ENCODE measurements at places on chromosomes 16 and 17. TPM values are rescaled to one million over a fixed set of nuclear protein-coding genes. Genes with fewer than 3 reads are reported as not detected.

GRCh38 chr16:81734632-81735434, 44.3 kb upstream of the PLCG2 start:
- DNase-seq = no peak

Gene CDH1
- total RNA-seq = 0.20 TPM

Gene TEPSIN
- 19.5 TPM for total RNA-seq

Gene TMEM92
- total RNA-seq = not detected

DNA sequence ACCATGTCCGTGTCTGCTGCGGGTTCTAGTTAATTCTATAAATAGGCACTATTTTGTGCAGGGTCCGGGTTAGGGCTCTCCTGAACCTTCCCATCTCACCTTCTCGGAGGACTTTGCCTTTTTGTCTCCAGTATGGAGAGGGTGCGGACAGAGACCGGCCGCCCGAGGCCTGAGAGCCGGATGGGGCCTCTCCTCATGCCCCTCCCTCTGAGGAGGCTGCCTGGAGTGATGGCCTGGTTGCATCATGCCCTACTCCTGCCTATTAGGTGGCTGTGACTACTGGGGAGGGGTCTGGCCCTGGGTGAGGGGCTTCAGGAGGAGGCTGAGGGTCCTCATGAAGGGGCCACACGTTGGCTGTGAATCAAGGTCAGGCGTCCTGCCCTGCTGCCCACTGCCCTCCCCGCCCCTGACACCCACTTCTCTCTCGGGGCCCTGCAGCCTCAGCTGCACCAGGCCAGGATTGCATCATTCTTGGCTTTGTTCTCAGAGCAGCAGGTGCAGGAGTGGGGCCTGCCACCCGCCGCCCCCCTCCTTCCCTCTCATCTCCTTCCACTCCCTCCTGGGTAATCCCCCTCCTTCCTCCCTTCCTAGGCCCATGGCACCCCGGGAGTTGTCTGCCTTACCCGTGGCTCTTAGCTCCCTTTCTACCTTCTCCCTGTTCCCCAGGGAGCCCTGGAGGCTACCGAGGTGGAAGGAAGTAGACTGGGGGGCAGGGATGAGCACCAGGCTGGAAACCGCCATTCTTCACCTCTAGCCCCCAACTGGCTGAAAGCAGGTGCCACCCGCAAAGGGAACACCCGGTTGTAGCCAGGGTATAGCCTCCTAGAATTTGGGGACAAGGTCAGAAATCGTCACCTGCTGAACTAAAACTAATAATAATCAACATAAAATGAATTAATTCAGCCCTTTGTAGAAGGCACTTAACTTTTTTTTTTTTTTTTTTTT, 12.7 kb upstream of the ARHGAP23 start:
- peak; percentile 55 for DNase-seq

Gene NOTUM
- total RNA-seq = 1.7 TPM

Gene TLCD2
- total RNA-seq = 0.89 TPM

Gene SLC38A8
- not detected for total RNA-seq

Gene MT1A
- 20.2 TPM for total RNA-seq

- DNase-seq = no peak
Observed at GRCh38 chr16:11632455-11632939, 35.8 kb upstream of the SNN start.

- DNase-seq = no peak
Observed at GRCh38 chr17:7346761-7347614, 5.0 kb upstream of the KCTD11 start.

DNA sequence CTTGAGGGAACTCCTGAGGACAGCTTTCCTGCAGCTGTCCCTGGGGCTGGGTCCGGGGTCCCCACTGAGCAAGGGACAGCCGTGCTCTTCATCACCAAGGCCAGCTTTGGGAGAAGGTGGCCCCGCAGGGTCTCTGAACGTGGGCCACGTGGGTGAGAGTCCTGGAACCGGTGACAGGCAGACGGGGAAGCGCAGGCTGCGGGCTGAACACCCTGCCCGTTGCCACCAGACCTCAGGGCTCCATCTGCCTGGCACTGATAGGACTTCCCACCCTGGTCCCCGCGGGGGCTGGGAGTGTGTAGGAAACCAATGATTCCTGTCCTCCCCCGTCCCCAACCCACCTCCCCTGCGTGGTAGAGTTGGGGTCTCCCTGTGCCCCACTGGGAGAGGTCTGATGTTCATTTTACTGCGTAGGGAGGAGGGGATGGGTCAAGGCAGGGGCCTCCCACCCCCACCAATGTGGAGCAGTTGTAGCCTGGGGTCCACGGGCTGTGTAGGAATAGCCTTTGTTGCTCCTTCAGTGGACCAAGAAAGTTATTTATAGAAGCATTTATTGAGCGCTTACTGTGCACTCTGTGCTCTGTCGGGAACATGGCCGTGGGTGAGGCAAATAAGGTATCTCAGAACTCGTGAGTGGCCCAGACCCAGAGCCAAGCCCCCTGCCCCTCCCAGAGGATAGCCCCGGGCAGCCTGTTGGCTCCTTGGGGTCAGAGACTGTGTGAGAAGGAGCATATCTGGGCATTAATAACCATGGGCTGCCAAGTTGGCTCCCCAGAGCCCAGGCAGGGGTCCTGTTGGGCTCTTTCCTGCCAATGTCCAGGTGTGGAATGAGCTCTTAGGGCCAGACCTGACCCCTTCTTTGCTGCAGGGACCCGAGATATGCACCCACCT, 1.3 kb downstream of the ADGRG1 start:
- DNase-seq = no peak

GRCh38 chr17:15780188-15780587, 48.1 kb downstream of the TBC1D26 start:
- DNase-seq = no peak

DNA sequence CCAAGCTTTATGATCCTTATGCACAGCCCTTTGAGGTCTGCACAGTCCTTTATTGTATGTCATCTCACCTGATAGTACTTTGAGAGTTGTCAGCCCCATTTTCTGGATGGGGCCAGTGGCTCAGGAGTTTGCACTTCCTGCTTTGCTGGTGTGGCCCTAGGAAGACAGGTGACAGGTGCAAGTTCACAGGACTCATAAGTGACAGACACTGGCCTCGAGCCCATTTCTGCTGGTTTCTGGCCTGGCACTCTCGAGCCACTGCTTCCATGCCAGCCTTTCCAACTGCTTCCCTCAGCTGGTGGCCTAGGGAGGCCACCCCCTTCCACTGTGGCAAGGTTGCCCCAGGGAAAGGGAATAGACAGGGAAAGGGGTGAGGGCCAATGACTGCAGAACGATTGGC, 84.4 kb upstream of the CCL1 start:
- DNase-seq = no peak

- peak; percentile 29 for DNase-seq
Observed at GRCh38 chr17:66950886-66951604, 13.5 kb upstream of the CACNG4 start.

Gene NXN
- total RNA-seq = 62.5 TPM

Gene HSD17B2
- 0.29 TPM for total RNA-seq

Gene WDR59
- total RNA-seq = 12.9 TPM

Gene ARL17A
- 9.4 TPM for total RNA-seq

GRCh38 chr17:43671031-43671692, 9.4 kb upstream of the MEOX1 start:
- no peak for DNase-seq

Gene GLG1
- 129 TPM for total RNA-seq

DNA sequence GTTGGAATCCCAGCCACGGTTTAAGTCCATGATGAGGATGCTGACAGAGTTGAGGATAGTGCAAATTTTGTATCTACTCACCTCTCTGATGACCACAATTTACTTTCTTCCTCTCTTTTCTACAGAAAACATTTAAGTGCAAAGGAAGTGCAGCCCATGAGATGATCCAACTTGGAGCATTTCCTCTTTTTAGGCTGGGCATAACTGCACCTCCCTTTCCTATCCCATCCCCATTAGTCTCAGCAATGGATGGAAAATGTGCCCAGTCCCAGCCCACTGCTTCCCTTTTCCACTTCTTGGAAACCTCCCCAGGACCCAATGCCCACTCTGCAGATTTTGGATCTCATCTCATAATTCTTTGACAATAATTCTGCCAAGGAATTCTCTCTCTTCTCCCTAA, 16.6 kb upstream of the CCL8 start:
- DNase-seq = no peak
